ENCODE measurements at places on chromosomes 11 and 22.

DNA sequence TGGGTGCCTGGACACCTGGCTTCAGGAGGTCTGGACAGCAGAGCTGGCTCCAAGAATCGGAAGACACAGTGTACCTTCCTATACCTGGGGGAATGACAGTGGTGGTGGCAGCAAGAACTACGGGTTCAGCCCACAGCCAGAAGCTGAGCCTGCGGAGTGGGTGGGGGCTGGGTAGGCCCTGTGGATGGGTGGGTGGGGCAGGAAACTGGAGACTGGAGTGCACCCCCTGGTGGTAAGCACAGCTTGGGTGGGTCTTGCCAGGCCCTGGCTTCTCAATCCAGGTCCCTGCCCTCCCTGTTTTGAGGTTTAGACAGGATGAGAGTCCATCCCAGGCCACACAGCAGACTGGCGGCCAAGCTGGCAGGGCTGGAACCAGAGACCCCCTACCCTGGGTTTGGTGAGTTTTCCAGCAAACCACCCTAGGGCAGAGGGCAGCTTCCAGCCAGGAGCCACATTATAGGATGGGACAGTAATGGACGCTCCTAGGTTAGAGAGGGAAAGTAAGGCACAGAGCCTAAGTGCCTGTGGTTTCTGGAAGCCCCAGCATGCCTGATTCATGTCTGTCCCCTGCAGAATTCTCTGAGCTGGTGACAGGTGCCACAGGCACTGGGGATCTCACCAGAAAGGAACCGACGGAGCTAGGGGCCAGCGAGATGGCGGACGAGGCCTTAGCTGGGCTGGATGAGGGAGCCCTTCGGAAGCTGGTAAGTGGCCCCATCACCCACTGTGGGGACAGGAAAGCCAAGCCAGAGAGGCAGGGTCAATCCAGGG is 1.7 kb downstream of the SMTN start:
- peak; percentile 51 for DNase-seq

DNA sequence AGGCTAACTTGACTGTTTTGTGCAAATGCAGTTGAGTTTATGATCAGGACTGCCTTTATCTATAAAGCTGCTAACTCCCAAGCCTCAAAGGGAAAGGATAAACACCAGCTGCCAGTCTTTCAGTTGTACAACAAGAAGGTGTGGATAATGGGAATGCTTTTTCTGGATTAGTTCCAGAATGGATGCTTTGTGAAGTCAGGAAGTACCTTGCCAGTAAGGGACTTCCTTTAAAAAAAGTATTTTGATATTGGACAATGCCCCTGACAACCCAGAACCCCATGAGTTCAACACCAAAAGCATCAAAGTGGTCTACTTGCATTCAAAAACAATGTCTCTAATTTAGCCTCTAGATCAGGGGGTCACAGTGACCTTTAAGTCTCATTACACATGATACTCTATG is 32.0 kb downstream of the OR5A2 start:
- no peak for DNase-seq

- no peak for DNase-seq
Observed at GRCh38 chr11:131691181-131692041, 321.0 kb downstream of the NTM start.

- no peak for DNase-seq
Observed at GRCh38 chr11:36724742-36725385, 126.8 kb upstream of the RAG2 start.

GRCh38 chr11:83456566-83456965 is 170.4 kb upstream of the CCDC90B start:
- DNase-seq: no peak

All from stimulated activated CD4-positive, alpha-beta T cell treated with anti-CD3 and anti-CD28 coated beads, Interleukin-1b, Interleukin-23, amount 100 ng/mL, for 4 hours (primary cell).